ENCODE measurements at places on chromosomes 11 and 22. TPM values are rescaled to one million over a fixed set of nuclear protein-coding genes. Genes with fewer than 3 reads are reported as not detected.

DNA sequence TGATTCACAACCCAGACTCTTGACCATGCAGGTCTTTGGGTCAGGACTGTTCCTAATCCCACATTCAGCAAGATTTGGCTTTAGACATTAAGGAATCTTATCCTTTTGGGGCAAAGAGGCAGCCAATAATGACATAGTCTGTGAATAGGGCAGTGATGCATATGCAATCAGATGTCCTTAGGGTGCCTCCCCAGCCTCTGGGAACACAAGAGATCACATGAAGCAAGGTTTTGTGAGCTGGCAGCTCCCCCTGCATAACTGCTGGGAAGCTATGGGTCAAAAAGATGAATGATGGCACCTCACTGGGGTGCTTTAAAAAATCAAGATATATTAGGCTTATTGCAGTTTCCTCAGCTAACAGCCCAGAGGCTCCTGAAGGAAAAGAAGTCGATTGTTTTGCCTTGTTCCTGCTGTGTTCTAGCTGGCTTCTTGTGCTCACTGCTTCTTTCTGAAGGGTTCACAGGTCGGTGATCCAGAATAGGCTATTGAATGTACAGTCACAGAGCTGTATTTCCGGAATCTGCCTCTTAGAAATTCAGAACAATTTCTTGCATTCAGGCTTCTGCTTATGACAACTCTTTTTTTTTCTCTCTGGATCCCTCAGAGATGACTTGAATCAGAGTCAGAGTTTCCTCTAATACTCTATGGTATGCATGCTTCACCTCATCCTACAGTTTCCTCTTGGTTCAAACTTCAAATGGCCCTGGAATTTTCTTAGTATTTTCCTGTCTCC, 31.7 kb downstream of the INSC start:
- no peak for ATAC-seq

- no peak for ATAC-seq
These were observed 16.0 kb downstream of the SLC35F2 start for GRCh38 chr11:107842412-107843100.

- peak; percentile 69 for ATAC-seq
These were observed 16.0 kb downstream of the FZD4 start for GRCh38 chr11:86938900-86939880.

DNA sequence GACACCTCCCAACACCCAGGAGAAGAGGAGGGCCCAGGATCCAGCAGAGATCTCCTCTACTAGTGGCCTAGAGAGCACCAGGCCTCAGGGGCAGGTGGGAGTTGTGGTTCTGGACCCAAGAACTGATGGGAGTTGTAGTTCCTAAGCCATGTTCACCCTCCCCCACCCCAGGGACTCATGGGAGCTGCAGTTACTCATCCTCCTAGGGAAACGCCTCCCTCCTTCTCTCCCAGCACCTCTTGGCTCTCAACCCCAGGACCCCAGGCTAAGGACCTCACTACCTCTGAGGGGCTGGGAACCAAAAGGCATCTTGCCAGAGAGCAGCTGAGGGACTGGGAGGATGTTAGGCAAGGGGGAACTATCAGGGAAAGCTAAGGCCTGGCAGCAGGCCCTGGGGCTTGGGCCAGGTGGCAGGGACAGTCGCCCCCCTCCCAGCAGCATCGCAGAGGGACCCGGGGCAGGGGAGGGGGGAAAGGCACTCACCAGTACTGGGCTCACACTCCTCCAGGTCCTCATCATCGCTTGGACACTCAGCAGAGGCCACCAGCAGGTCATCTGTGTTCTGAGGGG, 28.9 kb downstream of the SLC22A12 start:
- ATAC-seq: peak; percentile 19

- no peak for ATAC-seq
These were observed 31.5 kb downstream of the ARVCF start for GRCh38 chr22:19984851-19985811.

- ATAC-seq: no peak
These were observed 55.0 kb downstream of the ARHGAP42 start for GRCh38 chr11:100741866-100742625.

DNA sequence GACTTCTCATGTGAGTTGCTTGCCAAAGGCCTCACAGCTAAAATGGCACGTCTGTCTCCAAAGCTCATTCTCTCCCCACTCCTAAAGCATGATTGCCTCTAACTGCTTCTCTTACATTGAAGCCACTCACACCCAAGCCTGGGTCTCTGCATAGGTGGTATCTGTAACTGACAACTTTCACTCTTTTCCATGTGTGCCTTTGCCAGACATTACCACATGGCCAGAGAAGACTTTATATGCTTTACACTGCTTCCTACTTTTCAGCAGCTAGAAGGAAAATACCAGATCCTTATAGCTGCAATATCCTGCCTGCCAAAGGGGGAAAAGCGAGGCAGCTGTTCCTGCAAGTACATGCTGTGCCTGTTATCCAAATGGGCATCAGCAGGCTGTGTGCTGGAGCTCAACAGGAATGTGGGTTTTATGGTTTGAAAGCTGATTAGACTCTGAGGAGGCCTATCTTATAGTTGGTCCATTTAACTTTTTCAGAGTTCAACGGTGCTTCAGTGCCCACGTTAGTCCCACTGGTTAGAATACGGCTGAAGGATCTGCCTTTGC, 547.1 kb downstream of the RAB38 start:
- no peak for ATAC-seq

GRCh38 chr11:30445056-30445455, 122.2 kb downstream of the ARL14EP start:
- ATAC-seq: no peak

- no peak for ATAC-seq
These were observed 29.1 kb downstream of the OR52K1 start for GRCh38 chr11:4511282-4512245.

DNA sequence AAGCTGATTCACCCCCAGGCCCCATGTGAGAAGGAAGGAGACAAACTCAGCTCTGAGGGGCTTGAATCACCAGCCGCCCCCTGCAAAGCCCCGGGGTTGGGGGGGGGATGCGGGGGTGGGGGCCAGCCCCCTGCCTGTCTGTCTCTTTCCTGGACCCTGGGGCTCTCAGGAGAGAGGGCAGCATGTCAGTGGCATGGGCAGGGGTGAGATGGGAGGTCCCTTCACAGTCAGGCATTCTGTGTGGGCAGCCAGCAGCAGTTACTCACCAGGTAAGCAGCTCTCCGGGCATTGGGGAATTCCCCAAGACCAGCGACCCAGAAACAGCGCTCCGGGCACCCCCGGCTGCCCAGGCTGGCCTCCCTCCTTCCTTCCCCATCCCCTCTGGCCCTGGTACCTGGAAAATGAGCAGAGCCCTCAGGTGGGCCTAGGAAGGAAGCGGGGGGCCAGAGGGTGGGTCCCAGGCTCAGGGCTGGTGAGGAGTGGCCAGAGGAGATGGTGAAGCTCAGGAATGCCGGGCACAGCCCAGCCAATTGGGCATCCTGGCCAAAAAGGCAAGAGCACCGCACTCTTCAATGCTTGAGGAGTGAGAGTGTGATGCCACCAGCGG, 4.2 kb upstream of the LIF start:
- ATAC-seq: no peak

DNA sequence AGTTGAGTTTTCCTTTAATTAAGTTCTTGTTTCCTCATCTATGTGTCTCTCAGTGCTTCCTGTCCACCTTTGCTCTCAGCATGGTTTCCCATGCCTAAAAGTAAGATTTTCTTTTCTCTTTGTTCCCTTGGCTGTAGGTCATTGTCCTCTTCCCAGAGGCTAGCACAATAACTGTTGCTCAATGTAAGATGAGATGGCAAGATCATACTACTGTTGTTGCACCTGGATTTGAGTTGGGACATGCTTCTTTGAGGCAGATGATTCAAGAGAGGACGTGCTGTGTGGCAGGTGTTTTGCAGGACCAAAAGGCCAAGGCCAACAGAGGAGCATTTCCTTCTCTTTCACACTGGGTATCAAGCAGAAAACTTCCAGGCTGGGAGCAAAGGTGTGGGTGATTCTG, 11.3 kb upstream of the NELL1 start:
- no peak for ATAC-seq

GRCh38 chr11:60923326-60923725, 934 bp upstream of the TMEM132A start:
- no peak for ATAC-seq

DNA sequence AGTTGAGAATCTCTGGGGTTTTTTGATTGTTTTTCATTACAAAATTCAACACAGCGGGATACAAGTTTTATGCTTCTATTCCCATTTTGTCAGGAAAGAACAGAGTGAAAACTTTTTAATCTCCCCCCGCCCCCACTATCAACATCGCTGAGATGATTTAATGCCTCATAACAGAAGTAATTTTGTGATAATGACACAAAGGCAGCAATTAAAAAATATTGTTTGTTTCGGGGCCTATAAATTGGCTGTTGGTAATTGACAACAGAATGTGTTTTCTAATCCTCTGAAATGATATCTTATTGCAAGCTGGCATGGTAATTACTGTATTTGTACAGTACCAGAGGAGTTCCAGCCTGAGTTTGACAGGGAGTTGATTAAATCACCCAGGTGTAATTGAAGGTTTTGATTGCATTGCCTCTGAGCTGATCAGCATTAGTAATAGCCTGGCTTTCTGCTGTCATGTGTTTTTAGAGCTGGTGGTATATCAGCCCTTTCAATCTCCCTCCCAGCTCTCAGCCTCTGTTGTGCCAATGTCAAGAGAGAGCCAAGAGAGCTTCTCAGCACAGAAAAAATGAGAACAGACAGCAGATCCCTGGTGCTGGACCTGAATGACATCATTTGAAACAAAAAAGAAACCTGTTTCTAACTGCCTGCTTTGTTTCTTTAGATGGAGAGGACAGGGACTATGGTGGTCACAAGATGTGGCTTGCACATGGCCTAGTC, 265.1 kb downstream of the FAM76B start:
- ATAC-seq: no peak

GRCh38 chr11:105986554-105986953, 35.5 kb downstream of the MSANTD4 start:
- ATAC-seq: no peak

DNA sequence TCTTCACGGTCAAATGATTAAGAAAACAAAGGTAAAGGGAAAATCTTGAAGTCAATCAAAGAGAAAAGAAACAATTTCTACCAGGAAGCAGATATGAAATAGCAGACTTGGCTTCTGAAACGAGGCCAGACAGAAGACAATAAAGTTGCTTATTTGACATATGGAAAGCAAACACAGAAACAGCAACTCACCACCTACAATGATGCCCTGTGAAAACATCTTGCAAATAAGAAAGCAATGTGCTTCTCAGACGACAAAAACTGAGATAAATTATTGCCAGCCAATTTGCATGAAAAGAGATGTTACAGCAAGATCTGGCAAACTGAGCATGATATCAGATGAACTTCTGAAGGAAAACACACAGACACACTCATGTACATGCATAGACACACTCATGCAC, 45.9 kb upstream of the CTSC start:
- ATAC-seq: no peak

GRCh38 chr11:331358-332060, 10.8 kb upstream of the IFITM3 start:
- ATAC-seq: no peak

GRCh38 chr11:19703211-19703610, 9.4 kb upstream of the NAV2 start:
- ATAC-seq: no peak

- no peak for ATAC-seq
These were observed 26.6 kb upstream of the ACER3 start for GRCh38 chr11:76834151-76834550.

ZBED4 gene
- 9.0 TPM for total RNA-seq

MUC6 gene
- total RNA-seq: not detected

CDC45 gene
- total RNA-seq: 10.0 TPM

IRAG1 gene
- total RNA-seq: 3.2 TPM

TYR gene
- total RNA-seq: not detected

NPTXR gene
- 0.44 TPM for total RNA-seq

ZP1 gene
- total RNA-seq: not detected
